Hypothalamus (tissue), 51 donors: ENCODE measurements at places on chromosomes 1 and 21.

GRCh38 chr1:213264531-213264930 lies 213.5 kb downstream of the RPS6KC1 start:
- no peak for DNase-seq

DNA sequence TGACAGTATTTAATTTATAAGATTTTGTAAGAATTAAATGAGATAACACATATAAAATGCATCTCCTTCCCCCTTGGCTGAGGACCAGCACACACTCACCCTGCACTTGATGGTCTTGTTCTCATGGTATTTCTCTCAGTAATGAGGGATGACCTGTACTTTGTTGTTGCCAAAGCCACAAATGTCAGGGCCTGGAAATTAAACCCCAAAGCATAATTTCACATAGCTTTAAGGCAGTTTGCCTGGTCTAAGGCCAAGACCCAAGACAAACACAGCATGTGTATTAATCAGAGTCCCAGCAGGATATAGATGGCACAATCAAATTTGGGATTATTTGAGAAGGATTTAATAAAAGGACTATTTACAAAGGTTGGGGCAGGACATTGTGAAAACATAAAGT lies 48.6 kb upstream of the EPS15 start:
- DNase-seq, result no peak

DNA sequence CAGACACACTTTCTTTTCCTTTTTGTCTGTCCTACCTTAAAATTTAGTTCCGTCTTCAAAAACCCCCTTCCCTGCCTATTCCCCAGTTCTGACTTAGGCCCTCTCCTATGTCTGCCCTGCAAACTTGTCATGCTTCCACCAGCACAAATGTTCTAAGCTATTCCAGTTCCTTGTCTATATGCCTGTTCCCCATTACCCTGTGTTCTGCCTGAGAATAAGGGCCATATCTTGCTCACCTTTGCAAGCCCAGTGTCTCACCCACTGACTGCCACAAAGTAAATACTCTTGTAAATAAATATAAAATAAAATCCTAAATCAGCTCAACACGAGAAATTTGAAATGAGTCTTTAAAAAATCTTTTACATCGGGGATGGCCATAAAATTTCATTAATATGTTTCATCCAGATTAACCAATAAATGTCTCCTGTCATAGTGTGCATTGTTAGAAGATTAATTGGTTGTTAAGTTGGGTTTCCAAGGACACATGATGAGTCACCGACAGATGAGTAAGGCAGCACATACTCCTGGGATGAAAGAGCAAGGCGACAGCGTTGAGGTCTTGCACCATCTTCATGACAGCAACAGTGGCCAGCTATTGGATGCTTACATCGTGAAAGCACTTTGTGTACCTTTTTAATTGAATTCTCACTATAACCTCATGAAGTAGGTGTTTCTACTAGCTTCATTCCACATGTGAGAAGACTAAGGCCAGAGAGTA lies 92.6 kb upstream of the NGF start:
- DNase-seq, result no peak

- no peak for DNase-seq
Observed at GRCh38 chr1:94796266-94796665, 23.9 kb upstream of the SLC44A3 start.

DNA sequence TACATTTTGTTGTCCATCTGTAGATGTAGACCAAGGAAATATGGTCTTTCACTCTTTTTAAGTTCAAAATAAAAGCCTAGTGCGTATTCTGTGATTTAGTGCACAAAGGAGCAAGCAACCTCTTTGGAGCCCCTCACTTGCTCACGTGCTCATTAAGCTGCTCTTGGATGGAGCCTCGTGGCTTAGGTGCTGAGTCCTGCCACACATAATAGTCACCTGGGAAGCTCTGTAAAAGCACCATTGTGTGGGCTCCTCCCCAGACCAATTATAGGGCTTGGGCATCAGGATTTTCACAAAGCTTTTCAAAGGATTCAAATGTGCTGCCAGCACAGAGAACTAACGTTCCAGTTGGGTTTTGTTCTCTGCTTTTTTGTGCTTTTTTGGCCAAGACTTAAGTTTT lies 85.0 kb downstream of the PCP4 start:
- DNase-seq, result no peak

- DNase-seq, result no peak
Observed at GRCh38 chr1:193338194-193338593, 151.8 kb upstream of the B3GALT2 start.

DNA sequence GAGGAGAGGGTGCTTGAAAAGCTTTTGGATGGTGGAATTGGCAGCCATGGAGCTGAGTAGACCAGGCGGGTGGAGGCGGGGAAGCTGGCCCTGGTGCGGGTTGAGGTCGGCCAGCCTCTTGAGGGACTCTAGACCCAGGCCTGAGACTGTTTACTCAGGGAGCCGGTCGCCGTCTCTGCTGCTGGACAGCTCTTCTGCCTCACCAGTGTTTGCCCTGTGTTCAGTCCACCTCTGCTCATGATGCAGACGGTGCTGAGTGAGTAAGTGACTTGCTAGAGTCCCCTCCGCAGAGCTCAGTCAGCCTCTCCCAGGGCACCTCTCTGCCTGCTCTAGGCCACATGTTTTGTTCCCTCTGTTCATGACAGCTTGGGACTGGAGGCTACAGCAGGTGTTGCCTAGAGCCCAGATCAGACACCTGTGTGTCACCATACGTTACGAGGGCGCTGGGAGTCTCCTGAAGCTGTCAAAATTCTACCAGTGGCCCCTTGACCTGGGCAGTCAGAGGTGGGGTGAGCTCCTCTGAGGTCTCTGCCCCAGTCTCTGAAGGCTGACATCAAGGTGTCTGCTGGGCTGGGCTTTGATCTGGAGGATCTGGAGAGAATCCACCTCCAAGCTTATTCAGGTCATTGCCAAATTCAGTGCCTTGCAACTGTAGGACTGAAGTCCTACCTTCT lies 73.5 kb upstream of the WNT4 start:
- no peak for DNase-seq

DNA sequence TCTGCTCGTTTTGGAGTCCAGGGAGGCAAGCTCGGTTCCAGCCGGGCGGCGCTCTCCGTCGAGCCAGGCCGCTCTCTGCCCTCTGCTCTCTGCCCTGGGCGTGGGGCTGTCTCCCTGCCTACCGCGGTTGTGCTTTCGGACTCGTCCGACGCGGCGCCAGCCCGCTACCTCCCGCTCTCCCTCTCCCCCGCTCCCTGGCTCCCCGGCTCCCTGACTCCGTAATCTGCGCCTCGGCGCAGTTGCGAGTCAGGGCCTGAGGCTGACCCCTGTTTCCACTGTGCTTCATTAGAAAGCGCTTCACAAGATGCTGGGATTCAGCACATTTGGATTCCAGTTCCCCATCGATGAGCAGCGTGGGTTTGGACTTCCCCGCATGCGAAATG lies 2.2 kb downstream of the SOX13 start:
- no peak for DNase-seq

DNA sequence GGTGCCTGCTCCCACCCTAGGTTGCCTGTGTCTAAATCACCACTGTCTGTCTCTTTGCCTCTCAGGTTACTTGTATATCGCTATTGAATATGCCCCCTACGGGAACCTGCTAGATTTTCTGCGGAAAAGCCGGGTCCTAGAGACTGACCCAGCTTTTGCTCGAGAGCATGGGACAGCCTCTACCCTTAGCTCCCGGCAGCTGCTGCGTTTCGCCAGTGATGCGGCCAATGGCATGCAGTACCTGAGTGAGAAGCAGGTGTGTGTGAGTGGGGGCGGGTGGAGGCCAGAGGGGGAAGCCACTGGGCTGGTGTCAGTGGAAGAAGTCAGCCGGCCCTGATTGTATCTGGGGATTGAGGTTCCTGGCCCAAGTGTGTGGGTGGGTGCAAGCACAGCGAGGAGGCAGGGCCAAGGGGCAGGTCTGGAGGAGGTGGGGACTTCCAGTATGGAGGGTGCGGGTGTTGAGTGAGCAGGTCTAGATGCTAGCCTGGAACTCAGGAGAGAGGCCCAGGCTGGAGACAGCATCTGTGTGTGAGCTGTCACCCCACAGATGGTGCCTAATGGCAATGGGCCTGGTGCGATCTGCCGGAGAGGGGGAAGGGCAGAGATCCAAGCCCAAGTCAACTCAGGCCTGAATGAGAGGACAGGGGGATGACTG lies 17.2 kb downstream of the TIE1 start:
- DNase-seq, result no peak

DNA sequence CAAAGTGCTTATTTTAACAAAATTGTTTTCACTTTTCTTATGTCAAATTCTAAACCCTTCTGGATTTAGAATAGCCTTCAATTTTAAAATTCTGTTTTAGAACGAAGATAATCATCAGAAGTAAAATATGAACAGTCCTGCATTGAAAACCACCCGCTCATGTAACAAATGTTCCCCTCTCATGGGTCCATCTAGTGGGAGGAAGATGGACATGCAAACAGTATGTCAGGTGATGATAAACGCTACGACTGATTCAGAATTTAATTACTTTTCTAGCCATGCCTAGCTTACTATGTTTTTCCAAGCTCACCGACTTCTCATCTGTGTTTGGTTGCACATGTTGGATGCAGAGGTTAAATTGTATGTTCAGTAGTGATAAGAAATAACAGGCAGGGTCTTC lies 23.5 kb downstream of the SOD1 start:
- no peak for DNase-seq

DNA sequence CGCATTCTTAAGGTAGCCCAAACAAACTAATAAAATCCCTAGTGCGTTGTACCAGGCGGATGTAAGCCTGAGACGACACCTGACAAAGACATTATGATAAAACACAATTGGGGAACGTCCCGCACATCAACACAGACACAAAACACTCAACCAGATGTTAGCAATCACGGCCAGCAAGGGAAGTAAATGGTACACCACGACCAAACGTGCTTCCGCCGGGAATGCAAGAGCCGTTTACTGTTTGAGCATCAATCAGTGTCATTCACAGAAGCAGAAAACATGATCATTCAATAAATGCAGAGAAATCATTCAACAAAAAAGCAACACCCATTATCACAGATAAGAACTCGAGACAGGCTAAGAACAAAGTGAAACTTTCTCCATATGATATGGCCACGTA lies 49.4 kb upstream of the COL18A1 start:
- no peak for DNase-seq

GRCh38 chr21:38504066-38504465 lies 5.8 kb upstream of the ERG start:
- no peak for DNase-seq

GRCh38 chr1:21896652-21897532 lies 40.2 kb downstream of the HSPG2 start:
- DNase-seq, result no peak

DNA sequence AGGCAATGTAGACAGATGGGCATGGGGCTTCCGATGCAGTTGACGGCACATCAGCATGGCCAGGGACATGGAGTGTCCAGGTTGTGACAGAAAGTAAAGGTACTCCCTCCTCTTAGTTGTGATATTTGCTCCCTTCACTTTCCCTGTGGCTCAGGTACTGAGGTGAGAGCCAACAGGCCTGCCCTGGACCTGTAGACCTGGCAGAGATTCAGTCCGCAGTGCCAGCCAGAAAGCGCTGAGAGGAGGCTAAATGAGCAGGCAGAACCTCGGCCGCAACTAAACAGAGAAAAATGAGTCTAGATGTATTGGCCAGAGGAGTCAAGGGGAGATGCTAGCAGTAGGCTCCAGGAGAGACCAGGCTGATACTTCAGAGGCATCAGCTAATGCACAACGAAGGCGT lies 22.6 kb upstream of the KCNK2 start:
- DNase-seq, result no peak
